ENCODE measurements at places on chromosomes 3 and 15.
A peak's percentile ranks its signal among the peaks of the same experiment; 100 is the strongest.

DNA sequence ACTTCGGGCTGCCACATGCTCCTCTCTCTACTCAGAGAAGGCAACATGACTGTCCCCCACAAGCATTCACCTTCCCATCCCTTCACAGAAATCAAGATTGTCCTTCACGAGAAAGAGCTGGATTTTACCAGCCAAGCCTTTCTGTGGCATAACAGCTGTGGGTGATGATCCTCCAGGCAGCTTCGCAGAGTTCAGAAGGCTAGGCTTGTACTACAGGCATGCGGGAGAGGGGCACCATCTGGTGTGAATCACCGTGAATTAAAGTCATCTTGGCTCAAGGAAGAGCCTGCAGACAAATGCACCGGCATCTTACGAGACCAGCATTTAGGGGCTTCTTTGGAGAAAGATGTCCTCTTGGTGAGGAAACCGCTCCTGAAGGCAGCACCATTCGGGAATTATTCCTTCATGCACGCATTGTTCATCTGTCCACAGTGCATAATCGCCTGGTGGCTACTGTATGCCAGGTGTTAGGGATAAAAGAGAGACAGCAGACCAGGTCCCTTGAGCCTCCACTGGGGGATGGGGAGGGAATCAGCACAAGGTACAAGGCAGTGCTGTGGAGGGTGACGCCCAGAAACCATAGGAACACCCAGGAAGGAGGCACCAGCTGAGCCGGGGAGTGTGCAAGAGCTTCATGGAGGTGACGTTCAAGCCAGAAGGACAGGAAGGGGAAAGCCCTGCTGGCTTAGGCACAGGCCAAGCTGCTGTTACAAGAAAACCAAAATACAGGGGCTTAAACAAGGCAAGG, 108.6 kb downstream of the TMEM266 start:
- peak; percentile 50 for DNase-seq

DNA sequence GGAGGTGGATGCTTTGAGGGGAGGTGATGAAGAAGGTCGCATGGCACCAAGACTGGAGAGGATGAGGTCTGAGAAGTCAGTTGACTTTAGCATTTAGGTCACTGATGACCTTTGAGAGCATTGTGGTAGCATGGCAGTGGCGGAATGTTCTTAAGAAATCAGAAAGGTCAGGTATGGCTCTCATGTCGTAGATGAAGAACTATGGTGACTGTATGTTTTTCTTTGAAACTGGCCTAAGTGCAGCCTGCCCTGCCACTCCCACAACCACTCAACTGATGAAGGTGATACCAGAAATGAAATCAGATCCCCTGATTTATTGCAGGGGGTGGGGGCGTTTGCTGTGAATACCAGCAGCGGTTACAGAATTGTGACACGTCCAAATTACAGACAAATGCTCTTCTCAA, 102.6 kb downstream of the ITPR1 start:
- no peak for DNase-seq

DNA sequence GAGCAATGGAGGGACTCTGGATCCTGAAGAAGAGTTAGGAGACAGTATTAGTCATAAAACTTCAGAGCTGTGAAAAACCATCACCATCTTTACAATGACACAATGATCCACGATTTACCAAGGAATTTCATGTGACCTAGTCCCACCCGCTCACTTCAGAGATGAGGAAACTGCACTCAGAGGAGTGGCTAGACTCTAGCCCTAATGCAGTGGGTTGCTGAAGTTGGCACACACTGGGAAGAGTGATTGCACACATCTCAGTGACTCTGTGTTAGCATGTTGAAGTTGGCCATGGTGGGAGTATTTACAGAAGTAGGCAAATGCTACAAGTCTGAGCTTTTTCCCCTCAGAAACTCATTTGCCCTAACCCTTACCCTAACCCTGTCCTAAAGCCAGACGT, 35.2 kb upstream of the SPATA12 start:
- DNase-seq: no peak

DNA sequence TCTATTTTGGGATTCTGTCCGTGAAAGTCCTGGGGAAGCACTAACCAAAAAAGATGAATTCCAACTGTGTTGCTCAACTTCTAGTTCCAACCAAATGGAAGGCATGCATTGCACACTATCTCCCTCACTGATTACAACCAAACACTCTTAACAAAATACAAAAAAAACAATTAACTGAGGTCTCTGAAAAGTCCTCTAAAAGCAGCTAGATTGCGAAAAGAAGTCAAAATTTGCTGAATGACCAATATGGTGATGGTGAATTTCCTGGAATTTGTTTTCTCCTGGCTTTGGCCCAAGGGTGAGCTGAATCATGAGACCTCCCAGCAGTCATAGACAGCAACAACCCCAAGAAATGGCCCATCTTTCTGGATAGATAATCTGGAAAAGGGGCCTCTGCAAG, 28.3 kb downstream of the CYP19A1 start:
- DNase-seq: peak; percentile 73

GRCh38 chr15:49984436-49984835, 134.6 kb downstream of the ATP8B4 start:
- no peak for DNase-seq

Data from fibroblast of skin of right quadriceps (primary cell).